ENCODE measurements at places on chromosomes 4 and X. TPM values are rescaled to one million over a fixed set of nuclear protein-coding genes. Genes with fewer than 3 reads are reported as not detected.

Gene ARHGAP6
- polyA plus RNA-seq = 19.3 TPM

Gene OFD1
- polyA plus RNA-seq = 61.1 TPM

Gene NR3C2
- polyA plus RNA-seq = 13.1 TPM

Gene DCK
- polyA plus RNA-seq = 30.1 TPM

Gene KLB
- 0.18 TPM for polyA plus RNA-seq

Gene SPARCL1
- 475 TPM for polyA plus RNA-seq

Gene AMTN
- 0.35 TPM for polyA plus RNA-seq

Gene GIMD1
- polyA plus RNA-seq = not detected

Gene SSX4
- polyA plus RNA-seq = not detected

GRCh38 chrX:134251241-134251640 is 14.3 kb downstream of the CCDC160 start:
- no peak for DNase-seq

- no peak for DNase-seq
Observed at GRCh38 chr4:142347241-142347640, 498.9 kb downstream of the INPP4B start.

- no peak for DNase-seq
Observed at GRCh38 chr4:189784651-189785050, 156.0 kb upstream of the FRG1 start.

GRCh38 chrX:2511326-2511725 is 10.6 kb upstream of the DHRSX start:
- no peak for DNase-seq

DNA sequence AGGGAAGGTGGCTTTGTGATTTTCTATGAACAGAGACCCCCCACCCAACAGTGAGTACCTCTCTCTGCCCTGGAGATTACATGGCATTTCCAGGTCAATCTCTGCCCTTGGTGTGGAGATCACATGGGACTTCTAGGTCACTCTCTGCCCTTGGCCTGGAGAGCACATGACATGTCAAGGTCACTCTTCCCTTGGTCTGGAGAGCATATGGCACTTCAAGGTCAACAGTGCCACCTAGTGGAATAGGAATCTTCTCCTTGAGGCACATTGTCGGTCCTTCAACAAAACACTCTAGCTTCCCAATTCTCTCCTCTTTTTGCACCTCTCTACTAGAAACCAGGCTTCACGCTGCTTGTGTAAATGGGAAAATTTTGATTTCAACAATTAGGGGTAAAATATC is 66.2 kb upstream of the TACR3 start:
- DNase-seq = no peak

DNA sequence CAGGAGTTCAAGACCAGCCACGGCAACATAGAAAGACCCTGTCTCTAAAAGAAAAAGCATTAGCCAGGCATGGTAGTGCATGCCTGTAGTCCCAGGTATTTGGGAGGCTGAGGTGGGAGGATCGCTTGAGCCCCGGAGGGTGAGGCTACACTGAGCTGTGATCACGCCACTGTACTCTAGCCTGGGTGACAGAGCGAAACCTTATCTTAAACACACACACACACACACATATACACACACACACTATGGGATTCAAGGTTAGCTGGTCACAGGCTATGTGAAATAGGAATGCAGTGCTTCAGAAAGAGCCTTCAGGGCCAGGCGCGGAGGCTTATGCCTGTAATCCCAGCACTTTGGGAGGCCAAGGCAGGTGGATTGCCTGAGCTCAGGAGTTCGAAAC is 23.5 kb downstream of the NLGN3 start:
- DNase-seq = no peak

DNA sequence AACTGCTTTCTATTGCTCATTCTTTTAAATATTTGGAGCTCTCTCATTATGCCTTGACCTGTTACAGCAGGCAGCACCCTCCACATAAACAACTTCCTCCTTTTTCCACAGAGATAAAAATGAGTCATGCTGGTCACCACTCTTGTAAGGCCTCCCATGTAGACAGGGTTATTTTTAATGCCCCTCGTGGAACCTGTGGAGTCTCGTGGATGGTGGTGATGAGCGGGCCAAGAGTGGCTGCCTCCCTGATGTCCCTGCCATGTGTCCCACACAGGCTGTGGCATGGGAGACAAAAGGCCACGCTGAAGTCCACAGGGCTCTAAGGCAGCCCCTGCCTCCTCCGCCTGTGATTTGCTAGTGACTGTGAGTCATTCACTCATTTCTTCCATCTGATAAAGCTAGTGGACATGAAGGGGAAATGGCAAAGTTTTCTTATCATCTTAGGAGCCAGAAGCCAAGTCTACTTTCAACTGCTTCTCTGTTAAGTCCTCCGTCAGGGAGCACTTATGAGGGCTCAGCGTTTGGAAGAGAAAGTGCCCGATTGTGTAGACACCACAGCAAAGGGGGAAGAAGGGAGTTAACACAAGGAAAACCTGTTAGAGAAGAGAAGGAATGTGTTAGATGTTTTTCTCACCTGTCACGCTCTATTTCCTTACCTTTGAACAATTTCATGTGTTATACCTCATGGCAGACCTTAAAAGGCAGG is 121.6 kb upstream of the FAT1 start:
- no peak for DNase-seq

- DNase-seq = no peak
Observed at GRCh38 chr4:184510401-184510800, 36.1 kb upstream of the IRF2 start.

- DNase-seq = no peak
Observed at GRCh38 chr4:160831165-160831922, 1332.5 kb downstream of the FSTL5 start.

- no peak for DNase-seq
Observed at GRCh38 chrX:136643243-136643642, 4.7 kb upstream of the CD40LG start.

GRCh38 chr4:1055721-1056590 is 44.5 kb downstream of the FGFRL1 start:
- no peak for DNase-seq

- no peak for DNase-seq
Observed at GRCh38 chr4:165779950-165780670, 92.9 kb upstream of the TLL1 start.

DNA sequence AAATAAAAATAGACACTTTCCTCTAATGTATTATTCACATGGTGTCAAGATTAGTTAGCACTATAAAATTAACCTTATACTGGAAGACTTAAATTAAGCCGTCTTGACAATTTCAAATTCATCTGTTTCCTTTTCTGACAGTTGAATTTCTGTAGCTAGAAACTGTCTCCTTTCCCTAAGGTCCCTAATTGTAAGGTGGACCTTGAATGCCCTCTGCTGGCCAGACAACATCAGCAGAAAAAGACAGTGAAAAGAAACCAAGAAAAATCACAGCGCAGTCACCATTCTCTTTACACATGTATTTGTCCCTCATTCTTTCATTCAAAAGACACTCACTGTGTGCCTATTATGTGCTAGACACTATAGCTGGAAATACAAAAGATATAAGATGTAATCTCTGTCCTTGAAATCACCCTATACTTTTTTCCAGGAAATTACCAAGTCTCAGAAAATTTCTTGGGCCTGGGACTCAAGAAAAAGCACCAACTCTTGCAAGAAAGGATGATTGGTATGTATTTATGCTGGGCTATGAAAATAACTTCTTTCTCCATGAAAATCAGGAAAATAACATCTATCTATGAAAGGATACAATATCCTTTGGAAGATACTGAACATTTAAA is 32.7 kb upstream of the AMBN start:
- peak; percentile 59 for DNase-seq

GRCh38 chrX:94942603-94943002 is 1268.6 kb downstream of the FAM133A start:
- no peak for DNase-seq

DNA sequence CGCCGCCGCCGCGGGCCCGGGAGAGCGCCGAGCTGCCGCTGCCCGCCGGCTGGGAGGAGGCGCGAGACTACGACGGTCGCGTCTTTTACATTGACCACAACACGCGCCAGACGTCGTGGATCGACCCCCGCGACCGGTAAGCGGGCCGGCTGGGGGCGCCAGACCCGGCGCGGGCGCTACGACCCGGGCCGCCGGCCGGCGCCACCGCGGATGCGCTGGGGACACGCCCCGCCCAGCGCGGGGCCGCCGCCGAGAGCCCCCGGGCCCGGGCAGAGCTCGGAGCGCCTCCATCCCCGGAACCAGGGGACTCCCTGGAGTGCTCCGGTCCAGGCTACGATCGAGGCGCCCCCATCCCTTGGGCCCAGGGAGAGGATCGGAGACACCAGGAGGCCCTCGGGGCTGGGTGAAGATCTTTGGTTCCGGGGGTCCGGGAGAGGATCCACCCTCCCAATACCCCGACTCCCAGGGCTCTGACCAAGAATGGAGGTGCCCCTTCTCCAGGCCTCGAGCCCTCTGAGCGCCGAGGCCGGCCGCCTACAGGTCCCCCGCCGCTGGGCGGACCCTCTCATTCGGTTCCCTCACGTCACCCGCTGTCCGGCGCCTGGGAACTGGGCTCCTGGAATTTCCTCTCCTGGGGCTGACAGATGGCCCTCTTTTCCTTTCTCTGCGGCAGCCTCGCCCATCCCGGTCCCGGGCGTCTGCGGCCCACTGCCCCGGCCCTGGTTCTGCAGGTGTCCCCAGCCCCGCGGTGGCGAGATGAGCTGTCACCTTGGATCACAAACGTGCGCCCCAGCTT is 48.8 kb downstream of the CLDN34 start:
- peak; percentile 45 for DNase-seq

DNA sequence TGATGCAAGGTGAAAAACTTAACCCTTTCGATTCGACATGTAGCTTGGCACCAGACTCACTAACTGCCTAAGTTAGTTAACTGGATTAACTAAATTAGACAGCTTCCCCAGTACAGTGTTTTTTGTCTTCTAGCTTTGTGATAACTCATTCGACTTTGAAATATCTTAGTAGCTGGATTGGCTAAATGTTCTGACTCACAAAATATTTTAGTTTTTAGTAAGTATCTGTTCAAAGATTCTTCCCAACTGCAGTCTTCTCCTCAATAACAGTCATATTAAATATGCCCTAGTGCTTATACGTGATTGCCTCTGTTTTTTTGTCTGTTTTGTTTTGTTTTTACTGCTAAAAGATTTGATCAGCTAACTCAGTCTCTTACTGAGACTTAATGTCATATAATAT is 102.9 kb downstream of the KCNIP4 start:
- DNase-seq = no peak

DNA sequence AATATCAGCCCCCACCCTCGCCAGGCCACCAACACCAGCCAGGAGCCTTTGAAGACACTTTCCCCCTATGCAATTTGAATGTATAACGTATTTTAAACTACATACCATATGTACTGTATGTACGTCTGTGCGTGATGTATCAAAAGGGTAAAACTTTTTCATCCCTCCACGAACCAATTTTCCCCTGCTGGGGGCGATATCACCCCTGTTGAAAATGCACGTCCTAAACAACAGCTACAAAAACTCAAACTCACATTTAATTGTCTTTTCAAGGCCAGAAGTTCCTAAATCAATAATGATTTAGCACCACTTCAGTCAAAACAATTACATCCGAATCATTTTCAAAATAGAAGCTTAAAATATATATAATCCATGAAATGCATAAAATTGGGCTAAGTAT is 1.4 kb downstream of the VEGFD start:
- no peak for DNase-seq

DNA sequence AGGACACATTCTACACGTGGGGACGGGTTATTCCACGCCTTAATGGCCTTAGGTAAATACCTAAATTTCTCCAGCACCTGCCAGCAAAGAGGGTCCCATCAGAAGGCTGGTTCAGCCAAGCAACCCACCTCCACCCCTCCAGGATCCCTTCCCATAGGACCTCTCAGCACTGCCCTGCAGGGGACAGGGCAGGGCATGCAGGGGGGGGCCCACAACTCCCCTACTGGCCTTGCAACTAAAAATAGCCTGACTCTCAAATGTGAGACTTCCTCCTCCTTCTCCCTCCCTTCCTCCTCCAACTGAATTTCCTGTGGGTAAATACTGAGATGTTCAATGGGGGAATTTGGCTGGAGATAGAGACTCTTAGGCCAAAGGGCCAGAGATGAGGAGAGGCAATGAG is 6.3 kb downstream of the LAS1L start:
- no peak for DNase-seq

GRCh38 chrX:150765237-150765636 is 72.0 kb downstream of the MTMR1 start:
- no peak for DNase-seq

DNA sequence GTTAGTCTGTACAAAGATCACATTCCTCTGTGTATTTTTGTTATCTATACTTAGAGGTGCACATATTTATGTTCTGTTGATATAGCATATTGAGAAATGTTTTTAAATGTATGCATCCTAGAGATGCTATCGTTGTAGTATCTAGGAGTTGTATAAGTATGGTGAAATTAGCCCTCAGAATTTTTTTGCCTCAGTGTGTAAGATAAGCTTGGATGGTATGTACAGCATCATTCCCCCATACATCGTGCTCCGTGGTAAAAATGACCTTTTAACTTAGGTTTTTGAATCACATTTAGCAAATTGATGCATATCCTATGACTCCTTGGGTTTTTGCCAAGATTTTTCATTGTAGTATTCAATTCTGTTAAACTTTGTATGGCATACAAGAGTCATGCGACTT is 113.5 kb downstream of the RPA4 start:
- no peak for DNase-seq

DNA sequence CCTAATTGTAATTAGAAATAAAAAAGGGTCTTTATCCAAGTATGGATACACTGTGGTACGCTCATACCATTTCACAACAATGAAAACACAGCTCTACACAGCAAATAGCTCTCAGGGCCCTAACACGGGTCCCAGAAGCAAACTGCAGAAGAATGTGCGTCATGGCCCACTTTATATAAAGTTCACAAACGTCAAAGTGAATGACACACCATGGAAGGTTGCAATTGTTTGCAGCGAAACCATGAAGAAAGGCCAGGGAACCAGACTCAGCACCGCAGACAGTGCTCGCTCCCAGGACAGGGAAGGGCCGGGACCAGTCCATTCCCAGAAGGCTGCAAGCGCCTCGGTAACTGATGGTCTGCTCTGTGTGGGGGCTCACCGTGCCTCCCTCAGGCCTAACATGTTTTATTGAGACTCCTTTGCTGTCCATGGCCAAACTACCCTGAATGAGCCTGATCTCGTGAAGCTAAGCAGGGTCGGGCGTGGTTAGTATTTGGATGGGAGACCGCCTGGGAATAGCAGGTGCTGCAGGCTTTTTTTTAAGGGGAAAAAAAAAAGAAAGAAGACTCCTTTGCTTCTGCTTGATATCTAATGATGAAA is 47.8 kb downstream of the ACOX3 start:
- no peak for DNase-seq

GRCh38 chr4:176262243-176262642 is 6.8 kb downstream of the ASB5 start:
- DNase-seq = no peak

Measured in left lung (tissue), 14 donors.